Activated T-helper 9 cell treated with anti-CD3 and anti-CD28 coated beads, Interleukin-2, amount 50 U/mL, for 16 hours (primary cell): ENCODE measurements at places on chromosomes 1 and 21.

- no peak for DNase-seq
Observed at GRCh38 chr1:66570196-66570595, 36.2 kb downstream of the SGIP1 start.

DNA sequence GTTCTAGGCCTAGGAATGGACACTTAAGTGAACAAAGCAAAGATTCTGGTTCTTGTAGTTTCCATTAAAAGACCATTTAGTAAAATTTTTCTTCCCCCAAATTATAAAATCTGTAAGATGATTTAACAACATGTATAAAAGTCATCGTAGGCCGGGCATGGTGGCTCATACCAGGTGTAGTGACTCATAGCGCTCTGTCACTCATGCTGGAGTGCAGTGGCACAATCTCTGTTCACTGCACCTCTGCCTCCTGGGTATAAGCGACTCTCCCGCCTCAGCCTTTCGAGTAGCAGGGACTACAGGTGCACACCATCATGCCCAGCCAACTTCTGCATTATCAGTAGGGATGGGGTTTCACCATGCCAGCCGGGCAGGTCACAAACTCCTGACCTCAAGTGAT, 9.1 kb downstream of the ASPM start:
- DNase-seq = no peak

DNA sequence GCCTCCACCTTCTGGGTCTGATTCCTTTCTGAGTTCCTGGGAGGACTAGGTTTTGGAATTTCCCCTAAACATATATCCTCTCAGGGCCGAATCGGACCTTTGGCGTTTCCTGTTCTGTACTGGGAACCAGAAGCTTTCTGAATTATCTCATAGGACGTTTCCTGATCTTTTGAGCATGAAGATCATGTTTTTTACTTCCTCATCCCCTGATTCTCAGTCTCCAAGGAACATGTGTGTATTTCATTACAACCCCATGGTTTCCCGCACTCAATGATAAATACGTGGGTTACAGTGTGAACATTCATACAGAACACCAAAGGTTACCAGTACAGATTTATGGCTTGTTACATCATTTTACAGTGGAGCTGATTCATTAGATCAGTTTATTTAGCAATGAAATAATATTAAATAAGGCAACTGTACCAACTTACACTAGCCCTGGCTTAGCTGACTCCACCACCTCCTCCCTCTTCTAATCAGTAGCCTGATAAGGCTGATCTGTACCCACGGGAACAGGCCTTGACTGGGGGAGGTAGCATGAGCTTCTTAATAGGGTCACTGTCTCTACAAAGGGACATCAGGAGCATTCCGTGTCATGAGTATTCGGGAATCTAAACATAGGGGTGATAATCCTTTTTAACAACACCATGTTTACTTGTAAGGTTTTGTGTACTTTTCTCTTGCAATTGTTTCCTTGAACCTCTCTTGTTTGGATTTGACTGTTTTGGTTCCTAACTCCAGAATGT, 57.8 kb upstream of the ERRFI1 start:
- DNase-seq = no peak

GRCh38 chr21:45827881-45828579, 153.5 kb upstream of the COL6A1 start:
- no peak for DNase-seq

- DNase-seq = no peak
Observed at GRCh38 chr1:215022204-215022603, 60.3 kb upstream of the KCNK2 start.

GRCh38 chr1:2282556-2283270, 54.6 kb downstream of the SKI start:
- no peak for DNase-seq

- DNase-seq = no peak
Observed at GRCh38 chr21:43373362-43374227, 53.3 kb downstream of the SIK1 start.

DNA sequence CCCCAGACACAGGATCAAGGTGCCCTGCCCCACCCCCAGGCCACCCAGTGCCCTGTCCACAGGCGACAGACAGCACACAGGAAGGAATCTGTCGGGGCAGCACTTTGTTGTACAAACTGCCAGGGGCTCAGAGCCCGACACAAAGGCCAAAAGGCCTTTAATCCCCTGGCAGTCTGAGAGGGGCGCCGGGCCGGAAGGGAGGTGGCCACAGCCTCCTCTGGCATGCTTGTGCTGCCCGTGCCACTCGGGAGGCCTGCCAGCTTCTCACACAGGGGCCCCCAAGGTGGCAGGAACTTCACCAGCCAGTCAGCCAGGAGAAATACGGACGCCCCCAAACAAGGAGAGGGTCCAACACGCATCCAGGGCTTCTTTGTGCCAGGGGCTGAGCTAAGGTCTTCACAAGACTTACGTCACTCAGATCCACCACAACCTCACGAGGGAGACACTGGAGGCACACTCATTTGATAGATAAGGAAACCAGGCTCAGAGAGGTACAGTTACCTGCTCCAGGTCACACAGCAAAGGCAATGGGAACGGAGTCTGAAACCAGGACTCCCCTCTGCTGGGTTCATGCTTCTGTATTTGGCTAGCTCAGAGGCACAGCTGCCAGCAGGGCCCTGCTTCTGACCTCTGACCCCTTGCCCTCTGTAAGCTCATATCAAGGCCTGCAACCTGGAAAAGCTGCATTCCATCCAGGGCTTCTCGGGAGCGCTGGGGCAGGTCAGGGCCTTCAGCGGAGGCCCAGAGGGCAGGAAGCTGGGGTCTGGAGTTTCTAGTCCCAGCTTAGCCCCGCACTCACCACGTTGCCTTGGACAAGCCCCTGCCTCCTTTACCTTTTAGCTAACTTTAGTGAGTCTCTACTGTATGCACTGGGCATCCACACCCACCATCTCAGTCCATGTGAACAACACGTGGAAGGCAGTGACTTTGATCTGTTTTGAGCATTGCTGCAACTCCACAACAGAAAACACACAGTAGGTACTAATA, 34.8 kb downstream of the HSPG2 start:
- no peak for DNase-seq

DNA sequence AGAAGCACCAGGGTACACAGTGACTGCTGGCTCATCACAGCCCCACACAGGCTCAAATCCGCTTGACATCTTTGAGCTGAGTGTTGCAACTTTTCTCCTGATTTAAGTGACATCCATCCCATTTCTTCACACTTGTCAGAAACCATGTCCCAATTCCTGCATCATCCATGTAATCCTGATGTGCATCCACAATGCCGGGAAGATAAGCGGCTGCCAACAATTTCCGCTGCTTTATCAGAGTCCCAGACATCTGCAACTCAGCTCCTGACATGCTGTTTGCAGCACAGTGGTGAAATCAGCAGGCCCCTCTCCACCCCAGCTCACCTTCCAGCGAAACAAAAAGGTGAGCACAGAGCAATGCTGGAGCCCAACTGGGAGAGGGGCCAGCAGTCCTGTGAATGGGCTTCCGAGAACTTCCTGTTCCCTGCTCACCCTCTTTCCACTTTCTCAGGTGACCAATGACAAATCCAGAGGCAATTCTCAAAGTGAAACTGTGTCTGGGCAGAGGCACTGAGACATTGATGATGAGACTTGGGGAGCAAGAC, 581.0 kb downstream of the AJAP1 start:
- DNase-seq = no peak
